Activated T-helper 9 cell treated with anti-CD3 and anti-CD28 coated beads, Interleukin-2, amount 50 U/mL, for 16 hours (primary cell): ENCODE measurements at places on chromosomes 6 and 20.

DNA sequence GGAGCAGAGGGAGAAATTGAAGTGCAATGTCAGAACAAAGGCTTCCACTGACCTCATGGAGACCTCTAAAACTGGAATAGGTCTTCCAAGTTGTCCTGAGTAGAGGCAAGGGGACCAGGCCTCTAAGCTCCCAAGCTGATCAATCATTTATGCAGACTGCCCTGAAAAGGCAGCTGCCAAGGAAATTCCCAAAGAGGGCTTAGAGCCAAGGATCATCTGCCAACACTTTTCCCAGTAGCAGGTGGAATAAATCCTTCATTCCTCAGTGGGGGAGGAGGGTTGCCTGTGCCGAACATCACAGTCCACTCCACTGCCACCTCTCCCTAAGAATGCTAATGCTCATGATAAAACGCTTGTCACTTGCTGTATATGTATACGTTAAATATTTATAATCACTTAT is 29.3 kb upstream of the RALY start:
- DNase-seq: no peak

- no peak for DNase-seq
These were observed 22.6 kb upstream of the HLA-DQB2 start for GRCh38 chr6:32785781-32786533.

DNA sequence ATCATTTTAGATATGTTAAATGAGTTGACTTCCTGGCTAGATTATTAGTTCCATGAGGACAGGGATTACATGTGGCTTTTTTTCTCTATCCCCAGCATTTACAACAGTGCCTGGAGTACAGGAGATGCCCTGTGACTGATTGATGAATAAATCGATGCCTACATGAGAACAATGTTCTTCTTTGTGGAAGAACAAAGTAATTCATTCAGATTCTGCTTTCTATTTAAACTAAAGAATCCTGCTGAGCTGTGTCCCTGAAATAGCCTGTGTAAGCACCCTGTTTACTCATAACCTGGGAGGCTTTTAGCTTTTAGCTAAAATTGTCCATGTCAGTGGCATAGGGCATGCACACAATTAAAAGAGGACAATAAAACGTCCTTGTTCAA is 125.1 kb upstream of the BTBD3 start:
- DNase-seq: no peak

DNA sequence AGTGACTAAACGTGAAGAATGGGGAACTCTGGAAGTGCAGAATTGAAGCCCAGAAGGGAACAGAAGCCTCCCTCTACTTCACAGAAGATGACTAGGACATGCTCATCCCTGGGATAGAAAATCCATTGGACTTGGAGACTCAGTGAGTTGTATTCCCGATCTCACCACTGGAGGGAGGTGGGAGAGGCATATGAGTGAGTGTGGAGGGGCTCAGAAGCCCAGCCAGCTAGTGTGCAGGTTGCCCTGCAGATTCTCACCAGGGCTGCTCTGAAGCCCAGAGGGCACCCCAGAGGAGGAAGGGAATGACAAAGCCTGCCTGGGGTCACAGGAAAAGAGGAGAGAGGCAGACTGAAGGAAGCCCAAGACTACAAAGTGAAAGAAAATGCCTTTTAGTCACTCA is 42.1 kb upstream of the HLA-E start:
- DNase-seq: no peak

- no peak for DNase-seq
These were observed 1.4 kb downstream of the MLN start for GRCh38 chr6:33802186-33802958.

DNA sequence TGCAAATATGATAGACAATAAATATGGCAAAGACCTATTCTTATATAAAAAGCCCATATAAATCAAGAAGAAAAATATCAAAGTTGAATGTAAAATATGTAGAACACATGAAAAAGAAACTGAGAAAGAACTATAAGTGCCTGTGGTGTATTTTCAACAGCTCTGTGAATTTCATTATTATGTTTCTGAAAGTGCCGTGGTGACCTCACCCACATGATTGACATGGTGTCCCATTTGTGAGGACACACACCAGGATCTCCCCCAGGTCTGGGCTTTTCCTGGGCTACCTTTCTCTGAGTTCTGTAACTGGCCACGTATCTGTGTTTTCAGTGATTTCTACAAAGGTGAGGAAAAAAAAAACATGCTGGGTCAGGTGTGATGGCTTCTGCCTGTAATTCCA is 86.7 kb downstream of the BMP6 start:
- no peak for DNase-seq

- no peak for DNase-seq
These were observed 42.2 kb downstream of the GFOD1 start for GRCh38 chr6:13445005-13445743.

DNA sequence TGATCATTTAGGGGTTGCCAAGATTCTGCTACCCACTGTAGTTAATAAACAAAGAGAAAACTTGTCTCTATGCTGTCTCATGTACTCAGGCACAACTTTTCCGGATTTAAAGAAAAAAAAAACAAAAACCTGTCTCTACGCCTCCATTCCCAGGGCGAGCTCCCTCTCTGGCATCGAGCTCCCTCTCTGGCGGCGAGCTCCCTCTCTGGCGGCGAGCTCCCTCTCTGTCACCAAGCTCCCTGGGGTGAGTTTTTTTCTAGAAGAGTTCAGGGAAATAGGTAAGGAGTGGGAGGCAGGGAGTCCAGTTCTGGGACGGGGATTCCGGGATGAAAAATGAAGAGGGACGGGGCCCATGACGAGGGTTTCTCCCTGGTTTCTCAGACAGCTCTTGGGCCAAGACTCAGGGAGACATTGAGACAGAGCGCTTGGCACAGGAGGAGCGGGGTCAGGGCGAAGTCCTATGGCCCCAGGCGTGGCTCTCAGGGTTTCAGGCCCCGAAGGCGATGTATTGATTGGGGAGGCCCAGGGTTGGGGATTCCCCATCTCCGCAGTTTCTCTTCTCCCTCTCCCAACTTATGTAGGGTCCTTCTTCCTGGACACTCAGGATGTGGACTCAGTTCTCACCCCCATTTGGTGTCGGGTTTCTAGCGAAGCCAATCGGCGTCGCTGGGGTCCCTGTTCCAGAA is 16.5 kb upstream of the HLA-A start:
- no peak for DNase-seq

DNA sequence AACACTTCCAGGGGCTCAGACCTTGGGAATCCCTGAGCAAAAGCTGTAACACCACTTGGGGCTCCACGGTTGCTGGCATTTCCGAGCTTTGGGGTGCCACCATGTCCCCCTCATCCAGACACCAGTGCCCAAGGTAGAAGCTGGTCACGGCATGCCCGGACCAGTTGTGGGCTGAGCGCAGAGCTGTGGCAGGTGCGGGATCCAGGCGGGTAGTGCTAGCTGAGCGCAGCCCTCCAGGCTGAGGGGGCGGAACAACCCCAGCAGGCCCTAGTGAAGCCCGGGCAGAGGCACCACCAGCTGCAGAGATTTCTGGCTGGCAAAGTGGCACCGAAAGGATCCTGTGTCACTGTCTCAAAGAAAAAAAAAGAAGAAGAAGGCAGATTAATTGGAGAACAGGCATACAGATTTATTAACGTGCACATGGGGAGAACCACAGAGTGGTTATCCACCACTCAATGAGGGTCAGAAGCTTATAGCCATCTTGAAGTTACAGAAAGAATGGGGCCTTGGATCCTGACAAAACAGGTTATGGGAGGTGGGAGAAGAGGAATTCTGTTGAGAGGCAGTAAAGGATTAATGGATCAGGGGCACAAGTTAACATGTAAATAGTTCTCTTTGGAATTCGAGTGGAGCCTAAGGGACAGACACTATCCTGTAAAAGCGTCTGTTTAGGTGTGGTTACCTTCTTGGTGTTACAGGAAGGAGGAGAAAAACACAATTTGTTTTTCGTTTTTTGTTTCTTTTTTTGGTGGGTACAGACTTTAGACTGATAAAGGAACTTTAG is 107.5 kb downstream of the CD24 start:
- DNase-seq: no peak

DNA sequence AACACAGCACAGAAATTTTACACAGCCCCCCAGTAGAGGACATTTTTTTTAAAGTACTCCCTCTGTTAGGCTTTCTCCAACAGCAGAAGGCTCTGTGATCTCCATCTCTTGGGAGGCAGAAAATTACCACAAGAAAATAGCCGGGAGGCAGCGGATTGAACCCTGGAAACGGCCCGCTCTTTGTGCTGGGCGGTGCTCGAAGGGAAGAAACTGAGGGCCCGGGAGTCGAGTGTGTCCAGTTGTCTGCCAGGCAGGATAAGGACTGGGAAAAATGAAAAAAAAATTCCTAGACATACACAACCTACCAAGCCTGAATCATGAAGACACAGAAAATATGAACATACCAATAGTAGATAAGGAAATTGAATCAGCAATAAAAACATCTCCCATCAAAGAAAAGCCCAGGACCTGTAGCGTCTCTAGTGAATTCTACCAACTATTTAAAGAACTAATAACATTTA is 31.5 kb downstream of the POM121L2 start:
- no peak for DNase-seq

DNA sequence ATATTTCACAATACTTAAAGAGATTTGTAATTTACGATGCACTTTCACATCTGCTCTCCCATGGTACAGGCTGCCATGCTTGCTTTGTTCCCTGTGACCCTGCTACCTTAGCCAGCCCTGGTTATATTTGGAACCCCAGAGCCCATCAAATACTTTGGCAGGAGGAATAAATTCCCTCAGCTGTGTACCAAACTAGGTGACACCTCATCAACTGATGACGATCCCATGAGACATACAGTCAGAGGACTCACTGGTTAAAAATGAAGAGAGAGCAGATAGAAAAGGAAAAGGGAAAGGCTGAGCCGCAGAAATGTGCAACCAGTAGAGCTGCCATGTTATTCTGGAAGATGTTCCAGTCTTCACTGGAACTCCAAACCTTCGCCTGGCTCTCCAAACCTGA is 120.0 kb downstream of the SIM1 start:
- DNase-seq: no peak

GRCh38 chr6:112286010-112286409 is 31.6 kb upstream of the LAMA4 start:
- peak; percentile 5 for DNase-seq

DNA sequence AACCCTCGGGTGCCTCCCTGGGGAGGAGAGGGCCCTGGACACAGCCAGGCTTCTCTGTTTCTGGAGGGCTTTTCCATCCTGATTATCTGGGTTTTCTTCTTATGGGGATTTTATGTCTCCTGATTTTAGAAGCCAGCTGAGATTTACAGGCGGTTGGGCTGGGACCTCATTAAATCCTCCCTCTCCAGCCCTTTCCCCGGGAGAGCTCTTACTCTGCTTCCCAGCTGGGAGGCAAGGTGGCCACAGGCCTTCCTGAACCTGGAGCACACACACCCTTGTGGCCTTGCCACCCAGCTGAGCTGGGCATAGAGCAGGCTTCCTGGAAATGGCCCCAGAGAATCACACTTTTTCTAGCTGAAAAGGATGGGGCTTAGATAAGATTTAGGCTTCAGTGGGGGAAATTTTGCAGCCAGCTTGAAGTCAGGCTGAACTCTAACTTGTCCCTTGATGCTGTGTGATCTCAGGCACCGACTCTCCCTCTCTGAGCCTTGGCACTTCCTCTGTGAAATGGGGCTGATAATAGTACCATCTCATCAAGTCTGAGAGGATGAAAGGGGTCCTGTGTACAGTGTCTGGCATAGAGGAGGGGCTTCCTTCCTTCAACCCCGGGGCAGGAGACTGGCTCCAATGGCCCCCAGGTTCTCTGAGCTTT is 16.6 kb downstream of the VSTM2L start:
- DNase-seq: no peak

DNA sequence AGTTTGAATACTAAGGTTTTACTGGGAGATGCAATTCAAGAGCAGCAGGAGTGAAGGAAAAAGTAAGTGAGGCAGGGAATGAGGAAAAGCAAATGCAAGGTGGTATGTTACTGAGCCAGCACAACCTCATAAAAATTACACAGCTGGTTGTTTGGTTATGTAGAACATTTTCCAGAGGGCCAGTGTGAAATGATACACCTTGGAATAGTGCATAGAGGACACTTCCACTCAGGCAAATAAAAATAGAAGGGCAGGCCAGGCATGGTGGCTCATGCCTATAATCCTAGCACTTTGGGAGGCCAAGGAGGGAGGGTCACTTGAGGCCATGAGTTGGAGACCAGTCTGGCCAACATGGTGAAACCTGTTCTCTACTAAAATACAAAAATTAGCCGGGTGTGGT is 43.4 kb upstream of the POPDC3 start:
- no peak for DNase-seq

- no peak for DNase-seq
These were observed 41.7 kb upstream of the KLHL31 start for GRCh38 chr6:53707108-53707897.

GRCh38 chr6:116101302-116101718 is 657 bp downstream of the NT5DC1 start:
- DNase-seq: no peak

DNA sequence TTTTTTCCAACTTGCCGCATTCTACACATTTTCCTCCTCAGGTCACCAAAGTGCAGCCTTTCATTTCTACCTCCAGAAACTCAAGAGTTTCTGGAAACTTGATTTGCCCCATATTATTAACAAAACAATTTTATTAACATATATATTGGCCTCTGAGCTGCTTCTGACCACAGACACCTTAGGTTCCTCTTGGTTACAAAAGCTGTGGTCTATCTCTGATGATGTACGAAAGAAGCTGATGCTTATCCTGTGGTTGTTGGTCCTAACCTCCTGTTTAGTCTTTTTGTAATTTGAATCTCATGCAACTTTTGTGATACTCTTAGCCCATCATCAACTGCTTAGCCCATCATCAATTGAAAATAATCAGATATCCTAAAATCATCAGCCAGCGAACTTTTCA is 735.7 kb downstream of the KIF16B start:
- DNase-seq: no peak

GRCh38 chr6:82869493-82869892 is 196.1 kb downstream of the UBE3D start:
- no peak for DNase-seq

DNA sequence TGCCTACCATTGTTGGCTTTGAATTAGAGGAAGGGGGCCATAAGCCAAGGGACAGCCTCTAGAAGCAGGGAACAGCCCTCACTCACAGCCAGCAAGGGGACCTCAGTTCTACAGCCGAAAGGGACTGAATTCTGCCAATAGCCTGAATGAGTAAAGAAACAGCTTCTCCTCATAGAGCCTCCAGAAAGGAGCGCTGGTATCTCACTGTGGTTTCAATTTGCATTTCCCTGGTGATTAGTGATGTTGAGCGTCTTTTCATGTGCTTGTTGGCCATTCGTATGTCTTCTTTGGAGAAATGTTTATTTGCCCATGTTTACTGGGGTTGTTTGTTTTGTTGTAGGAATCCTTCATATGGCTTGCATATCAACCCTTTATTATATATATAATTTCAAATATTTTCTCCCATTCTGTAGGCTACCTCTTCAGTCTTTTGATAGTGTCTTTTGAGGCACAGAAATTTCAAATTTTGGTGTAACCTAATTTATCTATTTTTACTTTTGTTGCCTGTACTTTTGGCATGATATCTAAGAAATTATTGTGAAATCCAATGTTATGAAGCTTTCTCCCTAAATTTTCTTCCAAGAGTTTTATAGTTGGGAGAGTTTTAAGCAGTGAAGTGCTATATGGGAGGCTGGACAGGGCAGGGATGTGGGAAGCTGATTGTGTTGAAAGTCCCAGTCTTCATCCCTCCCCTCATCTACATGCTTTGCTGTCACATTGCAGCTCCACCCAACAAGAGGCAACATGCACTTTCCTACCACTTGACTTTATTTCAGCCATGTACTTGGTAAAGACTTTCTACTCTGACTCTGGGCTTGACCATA is 82.3 kb upstream of the SHLD1 start:
- DNase-seq: no peak

GRCh38 chr6:107666084-107666980 is 157.8 kb downstream of the SCML4 start:
- no peak for DNase-seq

- DNase-seq: no peak
These were observed 43.7 kb upstream of the VSX1 start for GRCh38 chr20:25125636-25126035.
